Muscle of back (tissue), 13 donors: ENCODE measurements at places on chromosomes 11 and 22.

GRCh38 chr11:1504581-1505290 lies 18.2 kb upstream of the MOB2 start:
- no peak for DNase-seq

DNA sequence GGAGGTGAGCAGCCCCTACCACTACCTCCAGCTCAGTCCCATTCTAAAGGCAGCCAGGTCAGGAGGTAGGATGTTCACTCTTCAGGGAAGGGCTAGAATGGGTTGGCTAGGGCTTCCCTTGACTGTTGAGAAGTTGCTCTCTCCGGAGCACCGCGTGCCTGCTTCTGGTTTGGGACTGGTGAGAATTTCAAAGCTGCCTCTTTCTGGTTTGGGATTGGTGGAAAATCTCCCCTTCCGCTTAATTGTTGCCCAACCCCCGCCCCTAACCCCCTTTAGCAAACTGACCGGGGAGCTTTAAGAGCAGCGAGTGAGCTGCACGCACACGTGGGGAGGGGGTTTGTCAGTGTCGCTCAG lies 686 bp downstream of the USP2 start:
- DNase-seq, result no peak

GRCh38 chr11:21794306-21794705 lies 398.6 kb upstream of the ANO5 start:
- DNase-seq, result no peak

DNA sequence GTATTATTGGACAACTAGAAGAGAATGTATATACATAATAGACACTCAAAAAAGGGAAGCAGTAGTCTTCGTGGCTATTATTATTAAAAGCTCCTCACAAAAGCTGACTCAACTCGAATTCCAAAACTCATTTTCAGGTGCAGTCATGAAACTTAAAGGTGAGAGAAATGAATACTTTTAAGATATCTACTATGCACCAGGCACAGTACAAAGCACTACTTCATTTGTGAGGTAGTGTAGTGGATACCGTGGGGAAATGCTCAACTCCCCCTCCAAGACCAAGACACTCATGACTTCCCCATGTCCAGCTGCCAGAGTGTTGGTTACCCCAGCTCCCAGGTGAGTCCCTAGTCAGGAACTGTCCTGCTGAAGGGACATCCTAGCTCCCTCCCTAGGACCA lies 2.1 kb downstream of the SYN3 start:
- DNase-seq, result no peak

DNA sequence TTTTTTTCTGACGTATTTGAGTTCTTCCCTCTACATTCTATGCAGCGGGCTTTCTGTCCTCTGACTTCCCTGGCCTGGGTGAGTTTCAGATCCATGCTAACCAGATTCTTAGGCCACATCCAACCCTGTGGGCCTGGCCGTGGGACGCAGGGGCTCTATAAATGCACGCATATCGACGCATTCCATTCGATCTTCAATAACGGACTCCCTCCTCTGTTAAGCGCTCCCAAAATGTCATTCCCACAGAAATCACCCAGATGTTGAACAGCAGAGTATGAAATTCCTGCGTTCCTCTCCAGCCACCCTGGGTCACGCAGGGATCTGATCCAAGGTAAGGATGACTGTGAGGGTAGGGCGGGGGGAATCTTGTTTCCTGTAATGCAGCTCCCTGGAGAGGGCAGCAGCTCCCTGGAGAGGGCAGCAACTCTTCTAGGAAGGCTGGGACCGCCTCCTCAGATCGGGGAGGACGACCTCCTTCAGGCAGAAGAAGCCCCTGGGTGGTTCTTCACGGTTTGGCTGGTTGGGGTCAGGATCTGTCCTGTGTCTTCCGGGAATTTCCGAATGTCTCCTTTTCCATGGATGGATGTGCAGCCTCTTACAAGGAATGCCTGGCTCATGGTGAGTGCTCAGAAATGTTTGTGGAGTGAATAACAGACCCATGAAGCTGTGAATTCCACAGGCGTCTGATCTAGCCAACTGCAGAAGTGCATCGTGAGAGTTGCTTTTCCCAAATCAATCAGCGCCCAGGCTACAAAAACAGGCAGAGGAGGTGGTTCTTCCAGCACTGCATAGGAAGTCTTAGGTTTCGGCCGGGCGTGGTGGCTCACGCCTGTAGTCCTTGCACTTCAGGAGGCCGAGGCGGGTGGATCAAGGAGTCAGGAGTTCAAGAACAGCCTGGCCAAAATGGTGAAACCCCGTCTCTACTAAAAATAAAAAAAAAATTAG lies 12.2 kb downstream of the MRGPRD start:
- no peak for DNase-seq

- DNase-seq, result no peak
Observed at GRCh38 chr22:24847490-24847889, 41.5 kb downstream of the SGSM1 start.

DNA sequence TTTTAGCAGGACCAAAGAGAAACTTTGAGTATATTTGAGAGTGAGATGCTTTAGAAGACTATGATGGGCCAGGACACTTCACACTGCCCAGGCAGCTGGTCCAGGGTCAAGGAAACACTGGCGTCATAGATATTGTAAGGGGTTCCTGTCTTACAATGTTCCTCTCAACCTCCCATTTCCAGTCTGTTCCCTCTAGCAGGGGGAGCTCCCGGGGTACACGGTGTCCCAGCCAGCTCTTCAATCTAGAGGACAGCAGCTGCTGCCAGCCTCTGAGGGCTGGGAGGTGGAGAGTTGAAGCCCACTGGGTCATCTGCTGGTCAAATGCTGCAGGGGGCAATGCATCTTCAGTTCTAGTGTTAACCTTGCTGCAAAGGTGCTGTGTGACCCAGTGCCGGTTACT lies 40.7 kb upstream of the TIMP3 start:
- DNase-seq, result no peak

DNA sequence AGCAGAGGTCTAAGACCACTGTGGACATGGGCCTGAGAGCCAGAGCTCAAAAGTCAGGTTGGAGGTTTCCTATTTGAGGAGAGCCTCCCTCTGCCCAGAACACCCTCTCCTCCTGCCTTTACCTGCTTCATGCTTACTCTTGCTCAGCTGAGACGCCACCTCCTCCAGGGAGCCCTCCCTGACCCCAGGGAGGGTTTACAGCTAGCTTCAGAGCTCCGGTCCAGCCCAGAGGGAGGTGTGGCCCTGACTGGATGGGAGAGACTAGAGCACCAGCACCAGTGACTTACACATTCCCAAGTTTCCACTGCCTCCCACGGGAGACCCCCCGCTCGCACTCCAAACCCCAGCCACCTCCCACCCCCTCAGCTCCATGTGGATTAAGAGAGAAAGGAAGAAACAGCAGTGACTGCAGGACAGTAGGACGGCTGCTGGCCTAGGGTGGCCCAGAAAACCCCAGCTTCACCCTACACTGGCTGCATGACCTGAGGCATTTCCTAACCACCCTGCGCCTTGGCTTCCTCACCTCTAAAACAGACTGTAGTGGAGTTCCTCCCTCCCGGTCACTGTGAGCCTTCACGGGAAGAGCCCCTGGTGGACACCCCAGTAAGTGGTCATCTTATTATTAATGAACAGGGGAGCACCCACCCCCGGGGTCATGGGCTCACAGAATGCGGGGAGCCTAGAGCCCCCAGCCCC lies 24.5 kb upstream of the PDGFB start:
- no peak for DNase-seq

DNA sequence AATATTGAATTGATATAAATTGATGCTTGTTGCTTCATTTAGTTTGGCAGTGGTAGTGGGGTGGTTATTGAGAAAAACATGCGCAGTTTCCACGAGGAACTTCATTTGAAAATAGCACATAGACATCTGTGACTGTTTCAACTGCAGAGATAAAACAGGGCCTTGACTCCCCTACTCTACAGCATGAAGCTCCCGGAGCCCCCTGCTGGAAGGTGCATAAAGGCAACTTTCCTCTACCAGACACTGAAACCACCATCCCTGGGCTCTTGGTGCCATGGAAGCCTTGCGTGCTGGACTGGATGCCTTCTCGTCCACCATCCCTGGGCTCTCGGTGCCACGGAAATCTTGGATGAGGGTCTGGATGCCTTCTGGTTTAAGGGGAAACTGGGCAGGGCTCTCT lies 195.9 kb downstream of the CSNK2A3 start:
- no peak for DNase-seq

- DNase-seq, result peak; percentile 78
Observed at GRCh38 chr11:117824571-117825537, at the start of gene FXYD2. TSS of gene FXYD2 (minus strand) at chr11:117824744. CDS start at chr11:117824678, 66 bp downstream.

- peak; percentile 49 for DNase-seq
Observed at GRCh38 chr11:130315354-130315970, 745 bp upstream of the ZBTB44 start.
